ENCODE measurements at places on chromosomes 3 and 15. TPM values are rescaled to one million over a fixed set of nuclear protein-coding genes. Genes with fewer than 3 reads are reported as not detected.
A peak's percentile ranks its signal among the peaks of the same experiment; 100 is the strongest.

DNA sequence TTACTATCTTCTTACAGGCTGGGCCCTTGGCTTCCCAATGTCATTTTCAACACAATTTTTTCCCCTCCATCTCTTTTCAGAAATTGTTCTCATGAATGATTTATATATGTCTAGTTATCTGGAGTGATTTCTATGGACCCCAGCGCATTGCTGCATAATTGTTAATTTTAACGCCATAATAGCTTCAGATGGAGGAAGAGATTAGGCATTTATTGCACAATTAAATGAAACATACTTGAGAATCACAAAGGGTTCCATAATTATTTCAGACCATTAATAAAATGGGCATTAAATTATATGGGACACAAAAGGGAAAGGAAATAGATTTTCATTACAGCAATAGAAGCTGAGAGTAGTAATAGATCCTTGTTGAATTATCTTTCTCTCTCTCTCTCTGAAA is 70.3 kb upstream of the SOX14 start:
- no peaks in the 10 kb centered on the region for H3K36me3 ChIP-seq
- H3K27ac ChIP-seq: no peak overlapping the region

- no peaks in the 10 kb centered on the region for H3K27me3 ChIP-seq
- no peak overlapping the region for H3K27ac ChIP-seq
- no peaks in the 10 kb centered on the region for H3K36me3 ChIP-seq
Measured at GRCh38 chr3:171195686-171196085, 169.2 kb upstream of the SLC2A2 start.

- peak overlapping the region; percentile 76 for H3K27ac ChIP-seq
- H3K4me1 ChIP-seq: no peaks in the 10 kb centered on the region
- no peaks in the 10 kb centered on the region for H3K36me3 ChIP-seq
- no peaks in the 10 kb centered on the region for H3K27me3 ChIP-seq
Measured at GRCh38 chr15:97961067-97961954, 808 bp downstream of the ARRDC4 start.

Gene CCDC191
- 4.6 TPM for total RNA-seq

GRCh38 chr3:149274220-149274619 is 52.6 kb upstream of the CP start:
- no peaks in the 10 kb centered on the region for H3K36me3 ChIP-seq
- H3K4me1 ChIP-seq: peaks cover 4% of the 10 kb centered on the region
- no peak overlapping the region for H3K4me3 ChIP-seq
- H3K27me3 ChIP-seq: no peaks in the 10 kb centered on the region
- no peak for DNase-seq

- no peak for DNase-seq
- H3K27ac ChIP-seq: no peak overlapping the region
- H3K36me3 ChIP-seq: no peaks in the 10 kb centered on the region
Measured at GRCh38 chr15:95894407-95894956, 436.0 kb upstream of the NR2F2 start.

Gene FGD5
- 15.8 TPM for total RNA-seq

- no peaks in the 10 kb centered on the region for H3K36me3 ChIP-seq
- no peaks in the 10 kb centered on the region for H3K4me1 ChIP-seq
- no peaks in the 10 kb centered on the region for H3K27me3 ChIP-seq
Measured at GRCh38 chr3:44223299-44223698, 18.4 kb upstream of the TOPAZ1 start.

Gene CILP
- 0.82 TPM for total RNA-seq

GRCh38 chr15:60557191-60557618 is 78.3 kb upstream of the ICE2 start:
- no peak overlapping the region for H3K27ac ChIP-seq
- no peak for DNase-seq
- no peaks in the 10 kb centered on the region for H3K36me3 ChIP-seq
- H3K27me3 ChIP-seq: no peaks in the 10 kb centered on the region
- H3K4me1 ChIP-seq: no peaks in the 10 kb centered on the region

Gene GREM1
- 41.5 TPM for total RNA-seq

- H3K36me3 ChIP-seq: no peaks in the 10 kb centered on the region
- peaks cover 5% of the 10 kb centered on the region for H3K27me3 ChIP-seq
- DNase-seq: no peak
- H3K4me3 ChIP-seq: no peak overlapping the region
Measured at GRCh38 chr15:32721596-32721995, 3.8 kb downstream of the GREM1 start.
